H54 (cell line): ENCODE measurements at places on chromosomes 12 and 14.

- no peak for DNase-seq
These were observed 1.0 kb downstream of the ORMDL2 start for GRCh38 chr12:55818886-55819285.

- no peak for DNase-seq
These were observed 89.2 kb downstream of the FOXN3 start for GRCh38 chr14:89327771-89328212.

- no peak for DNase-seq
These were observed 366.8 kb downstream of the VRK1 start for GRCh38 chr14:97164021-97164420.

- DNase-seq: no peak
These were observed 50.9 kb downstream of the BTG1 start for GRCh38 chr12:92094751-92095161.

DNA sequence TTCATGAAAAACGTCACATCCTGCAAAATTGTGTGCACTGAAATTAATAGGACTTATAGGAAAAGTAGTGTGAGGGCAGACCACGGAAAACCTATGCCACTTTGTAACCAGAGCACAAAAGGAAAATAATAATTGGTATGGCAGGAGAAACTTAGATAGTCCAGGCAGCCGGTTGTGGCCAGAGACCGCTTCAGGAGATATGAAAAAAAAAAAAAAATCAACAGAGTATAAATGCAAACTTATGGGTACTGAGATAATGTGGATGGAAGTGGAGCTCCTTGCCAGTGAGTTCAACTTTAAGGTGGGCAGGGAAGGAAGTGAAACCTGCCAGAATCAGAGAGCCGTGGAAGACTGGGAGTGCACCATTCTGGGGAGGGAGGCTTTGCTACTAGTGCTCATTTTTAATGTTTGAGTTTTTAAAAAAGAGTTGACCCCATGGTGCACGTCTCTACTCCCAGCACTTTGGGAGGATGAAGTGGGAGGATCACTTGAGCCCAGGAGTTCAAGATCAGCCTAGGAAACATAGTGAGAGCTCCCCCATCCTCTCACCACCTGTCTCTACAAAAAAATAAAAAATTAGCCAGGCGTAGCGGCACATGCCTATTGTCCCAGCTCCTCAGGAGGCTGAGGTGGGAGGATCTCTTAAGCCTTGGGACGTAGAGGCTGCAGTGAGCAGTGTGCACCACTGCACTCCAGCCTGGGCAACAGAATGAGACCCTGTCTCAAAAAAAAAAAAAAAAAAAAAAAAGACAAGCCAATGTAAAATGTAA lies 34.3 kb upstream of the METAP2 start:
- no peak for DNase-seq

GRCh38 chr14:51448831-51449670 lies 202.7 kb upstream of the FRMD6 start:
- no peak for DNase-seq

GRCh38 chr14:102540315-102541028 lies 30.9 kb upstream of the ANKRD9 start:
- no peak for DNase-seq
